Mucosa of descending colon (tissue), 3 donors: ENCODE measurements at places on chromosomes 2 and 18. TPM values are rescaled to one million over a fixed set of nuclear protein-coding genes. Genes with fewer than 3 reads are reported as not detected.

The ERICH2 gene
- total RNA-seq, result 0.92 TPM

The CDH2 gene
- 0.63 TPM for total RNA-seq

The HEATR5B gene
- 22.1 TPM for total RNA-seq

The IL1RL2 gene
- total RNA-seq, result 1.5 TPM
